Right forelimb (tissue), 1 donor: ENCODE measurements at places on chromosomes 7 and 10.

DNA sequence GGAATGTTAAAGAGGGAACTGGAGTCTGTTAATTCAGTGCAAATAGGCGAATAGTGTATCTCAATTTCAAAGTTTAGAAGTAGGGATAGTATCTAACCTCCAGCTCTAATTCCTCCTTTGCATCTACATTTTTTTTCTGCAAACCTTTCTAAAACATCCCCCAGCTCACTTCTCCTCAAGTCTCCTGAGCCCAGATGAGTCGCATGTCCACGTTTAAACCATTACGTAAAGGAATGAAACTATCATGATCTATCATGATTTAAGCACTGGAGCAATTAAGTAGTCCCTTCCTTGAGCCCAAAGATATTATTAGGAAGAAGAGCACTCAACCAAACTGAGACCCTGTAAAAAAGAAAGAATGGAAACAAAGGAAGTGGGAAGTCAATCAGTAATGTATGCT lies 29.9 kb downstream of the GPR22 start:
- DNase-seq = no peak

DNA sequence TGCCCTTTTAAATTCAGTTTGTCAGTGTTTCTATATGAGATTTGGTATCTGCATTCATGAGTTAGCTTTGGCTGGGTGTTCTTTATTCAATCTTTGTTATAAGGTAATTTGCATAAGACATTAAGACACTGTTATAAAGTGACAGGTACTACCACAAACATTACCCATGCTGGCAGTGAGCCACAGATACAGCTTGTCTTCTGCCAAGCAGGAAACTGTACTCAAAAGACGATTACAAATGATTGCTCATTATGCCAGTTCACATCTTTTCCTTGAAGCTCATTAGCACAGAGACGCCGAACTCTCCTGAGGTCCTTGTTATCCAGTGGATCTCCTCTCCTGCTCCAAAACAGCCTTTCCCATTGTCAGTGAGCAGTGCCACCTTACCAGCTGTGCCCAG lies 30.4 kb downstream of the AMPH start:
- no peak for DNase-seq

GRCh38 chr10:22317076-22317370 lies 835 bp downstream of the COMMD3 start:
- DNase-seq = no peak

- DNase-seq = no peak
These were observed 211.7 kb downstream of the FAM107B start for GRCh38 chr10:14563076-14563336.

GRCh38 chr10:5013385-5013784 lies 9.7 kb upstream of the AKR1C2 start:
- no peak for DNase-seq

GRCh38 chr7:105806592-105807447 lies 69.6 kb downstream of the ATXN7L1 start:
- no peak for DNase-seq

DNA sequence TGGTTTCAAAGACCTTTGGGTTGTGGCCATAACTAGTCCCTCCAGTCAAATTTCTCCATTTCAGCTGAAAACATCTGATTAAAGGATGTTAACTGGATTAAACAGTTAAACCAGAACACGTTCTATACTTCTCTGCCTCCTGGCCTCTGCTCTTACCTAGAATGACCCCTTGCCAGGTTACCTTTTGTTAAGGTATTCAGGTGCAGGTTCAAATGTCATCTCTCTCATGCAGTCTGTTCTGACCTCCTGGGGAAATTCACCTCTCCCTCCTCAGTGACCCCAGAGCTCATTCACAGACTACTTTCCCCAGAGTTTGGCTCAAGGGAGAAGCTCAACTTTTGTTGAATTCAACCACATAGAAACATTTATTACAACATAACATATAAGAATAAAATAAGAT lies 67.8 kb downstream of the RELN start:
- no peak for DNase-seq

DNA sequence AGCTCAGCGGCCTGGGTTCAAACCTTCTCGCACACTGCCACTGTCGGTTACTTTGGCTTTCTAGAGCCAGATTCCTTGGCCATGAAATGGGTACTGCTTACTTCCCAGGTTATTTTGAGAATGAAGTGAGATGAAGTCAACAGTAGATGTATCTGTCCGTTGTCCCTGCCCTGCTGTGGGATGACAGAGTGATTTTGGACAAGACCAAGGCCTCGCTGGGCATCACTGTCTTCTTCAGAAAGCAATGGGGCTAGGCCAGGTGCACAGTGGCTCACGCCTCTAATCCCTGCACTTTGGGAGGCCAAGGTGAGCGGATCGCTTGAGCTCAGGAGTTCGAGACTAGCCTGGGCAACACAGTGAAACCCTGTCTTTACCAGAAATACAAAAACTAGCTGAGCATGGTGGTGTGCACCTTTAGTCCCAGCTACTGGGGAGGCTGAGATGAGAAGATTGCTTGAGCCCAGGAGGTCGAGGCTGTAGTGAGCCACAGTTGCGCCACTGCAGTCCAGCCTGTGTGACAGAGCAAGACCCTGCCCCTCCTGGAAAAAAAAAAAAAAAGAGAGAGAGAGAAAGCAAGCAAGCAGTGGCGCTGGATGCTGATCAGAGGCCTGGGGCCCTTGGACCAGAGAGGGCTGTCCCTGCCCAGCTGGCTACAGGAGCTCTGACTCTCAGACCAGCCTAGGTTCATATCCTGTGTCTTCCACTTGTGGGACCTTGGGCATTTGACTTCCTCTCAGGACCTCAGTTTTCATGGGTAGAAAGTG lies 25.8 kb downstream of the ZMIZ1 start:
- DNase-seq = no peak

GRCh38 chr7:23802720-23803397 lies 92.8 kb downstream of the STK31 start:
- no peak for DNase-seq

DNA sequence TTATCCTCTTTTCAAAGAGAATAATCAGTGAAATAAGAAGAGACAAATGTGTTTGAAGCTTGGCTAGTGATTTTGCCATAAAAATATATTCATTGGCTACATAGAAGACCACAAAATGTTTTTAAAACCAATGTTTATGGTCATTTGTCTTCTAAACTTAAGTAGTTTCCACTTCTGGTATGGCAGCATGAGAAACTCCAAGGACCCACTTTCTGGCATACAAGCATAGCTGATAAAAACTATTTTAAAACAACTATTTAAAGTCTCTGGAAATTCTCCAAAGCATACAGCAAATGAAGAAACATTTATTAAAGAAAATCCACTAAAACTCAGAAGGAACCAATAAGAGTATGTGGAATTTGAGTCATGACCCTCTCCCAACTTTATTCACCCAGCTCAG lies 89.2 kb upstream of the TOMM7 start:
- DNase-seq = no peak

GRCh38 chr10:86658751-86659150 lies 4.4 kb downstream of the OPN4 start:
- DNase-seq = no peak
